Stimulated activated CD4-positive, alpha-beta T cell treated with anti-CD3 and anti-CD28 coated beads, Interleukin-4, amount 100 ng/mL, for 4 hours (primary cell): ENCODE measurements at places on chromosomes 12 and 14.

DNA sequence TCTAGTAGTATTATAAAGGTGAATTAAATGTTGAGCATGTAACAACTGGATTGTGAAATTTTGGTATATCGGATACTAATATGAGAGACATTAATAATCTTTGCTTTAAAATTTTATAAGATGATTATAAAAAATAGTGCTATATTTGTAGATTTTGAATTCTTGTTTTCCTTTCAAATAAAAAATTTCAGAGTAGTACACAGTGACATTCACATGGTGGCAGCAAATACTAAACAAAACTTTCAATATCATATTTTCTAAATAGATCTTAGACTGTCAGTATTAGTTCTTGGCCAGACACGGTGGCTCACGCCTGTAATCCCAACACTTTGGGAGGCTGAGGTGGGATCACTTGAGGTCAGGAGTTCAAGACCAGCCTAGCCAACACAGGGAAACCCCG is 166.0 kb downstream of the NAV3 start:
- DNase-seq, result no peak

DNA sequence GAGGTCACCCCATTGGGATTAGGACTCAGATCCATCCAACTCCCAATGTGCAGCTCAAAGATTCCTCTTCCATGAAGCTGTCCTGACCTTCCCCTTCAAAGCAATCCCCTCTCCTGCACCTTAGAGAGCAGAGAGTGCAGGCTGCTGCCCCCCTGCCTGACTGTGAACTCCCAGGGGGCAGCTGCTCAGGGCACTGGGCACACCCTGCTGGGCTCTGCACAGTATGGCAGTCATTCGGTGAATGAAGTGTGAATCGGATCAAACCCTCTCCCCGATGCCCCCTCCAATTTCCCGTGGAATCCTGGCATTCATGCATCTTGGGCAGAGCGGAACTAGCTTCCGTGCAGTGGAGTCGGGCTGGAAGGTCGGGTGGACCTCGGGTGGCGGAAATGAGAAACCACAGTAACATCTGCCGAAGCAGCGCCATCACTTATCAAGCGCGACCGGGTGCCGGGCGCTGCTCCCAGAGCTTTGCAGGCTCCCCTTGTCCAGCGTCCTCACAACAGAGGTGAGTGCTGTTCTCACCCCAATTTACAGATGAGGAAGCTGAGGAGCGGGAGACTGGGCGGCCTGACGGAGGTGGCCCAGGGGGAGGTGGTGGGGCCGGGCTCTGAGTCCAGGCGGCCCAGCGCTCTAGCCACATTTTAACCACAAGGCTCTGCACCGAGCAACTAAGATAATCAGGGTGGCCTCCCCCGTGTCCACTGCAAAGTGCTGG is 14.7 kb downstream of the GALNT9 start:
- DNase-seq, result no peak

- no peak for DNase-seq
These were observed 44.0 kb downstream of the TBX5 start for GRCh38 chr12:114361992-114362391.

DNA sequence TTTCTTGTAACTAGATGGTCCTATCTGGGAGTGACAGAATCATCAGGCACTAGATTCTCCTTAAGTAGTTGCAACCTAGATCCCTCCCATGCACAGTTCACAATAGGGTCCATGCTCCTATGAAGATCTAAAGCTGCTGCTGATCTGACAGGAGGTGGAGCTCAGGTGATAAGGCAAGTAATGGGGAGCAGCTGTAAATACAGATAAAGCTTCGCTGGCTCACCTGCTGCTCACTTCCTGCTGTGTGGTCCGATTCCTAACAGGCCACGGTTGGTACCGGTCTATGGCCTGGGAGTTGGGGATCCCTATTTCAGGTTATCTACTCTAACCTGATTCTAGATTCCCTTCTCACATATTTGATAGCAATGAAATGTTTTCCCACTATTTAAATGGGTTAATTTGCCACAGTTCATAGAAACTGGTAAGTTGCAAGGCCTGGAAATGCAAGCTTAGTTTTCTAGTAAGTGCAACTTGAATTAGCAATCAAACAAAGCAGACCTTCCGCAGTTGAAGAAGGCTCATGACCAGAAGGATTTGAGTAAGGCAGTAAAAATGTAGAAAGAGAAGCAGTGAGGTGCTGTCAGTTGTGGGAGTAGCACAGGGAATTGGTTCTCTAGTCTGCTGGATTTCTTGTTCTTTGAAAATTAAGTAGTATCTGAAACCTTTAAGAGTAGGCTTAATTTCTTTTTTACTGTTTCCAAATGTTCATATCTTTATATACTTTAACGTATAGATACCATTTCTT is 332.3 kb downstream of the EGLN3 start:
- no peak for DNase-seq
